WTC11 (cell line): ENCODE measurements at places on chromosomes 7 and 10.

GRCh38 chr7:14288701-14289100 lies 299.2 kb upstream of the ETV1 start:
- DNase-seq, result no peak

- DNase-seq, result peak; percentile 78
Observed at GRCh38 chr10:101062232-101063049, 652 bp downstream of the KAZALD1 start.

- no peak for DNase-seq
Observed at GRCh38 chr10:4213441-4213840, 428.4 kb upstream of the KLF6 start.

- no peak for DNase-seq
Observed at GRCh38 chr10:116103668-116104067, 169.3 kb downstream of the GFRA1 start.

GRCh38 chr7:141585592-141586510 lies 34.6 kb downstream of the AGK start:
- DNase-seq, result no peak

DNA sequence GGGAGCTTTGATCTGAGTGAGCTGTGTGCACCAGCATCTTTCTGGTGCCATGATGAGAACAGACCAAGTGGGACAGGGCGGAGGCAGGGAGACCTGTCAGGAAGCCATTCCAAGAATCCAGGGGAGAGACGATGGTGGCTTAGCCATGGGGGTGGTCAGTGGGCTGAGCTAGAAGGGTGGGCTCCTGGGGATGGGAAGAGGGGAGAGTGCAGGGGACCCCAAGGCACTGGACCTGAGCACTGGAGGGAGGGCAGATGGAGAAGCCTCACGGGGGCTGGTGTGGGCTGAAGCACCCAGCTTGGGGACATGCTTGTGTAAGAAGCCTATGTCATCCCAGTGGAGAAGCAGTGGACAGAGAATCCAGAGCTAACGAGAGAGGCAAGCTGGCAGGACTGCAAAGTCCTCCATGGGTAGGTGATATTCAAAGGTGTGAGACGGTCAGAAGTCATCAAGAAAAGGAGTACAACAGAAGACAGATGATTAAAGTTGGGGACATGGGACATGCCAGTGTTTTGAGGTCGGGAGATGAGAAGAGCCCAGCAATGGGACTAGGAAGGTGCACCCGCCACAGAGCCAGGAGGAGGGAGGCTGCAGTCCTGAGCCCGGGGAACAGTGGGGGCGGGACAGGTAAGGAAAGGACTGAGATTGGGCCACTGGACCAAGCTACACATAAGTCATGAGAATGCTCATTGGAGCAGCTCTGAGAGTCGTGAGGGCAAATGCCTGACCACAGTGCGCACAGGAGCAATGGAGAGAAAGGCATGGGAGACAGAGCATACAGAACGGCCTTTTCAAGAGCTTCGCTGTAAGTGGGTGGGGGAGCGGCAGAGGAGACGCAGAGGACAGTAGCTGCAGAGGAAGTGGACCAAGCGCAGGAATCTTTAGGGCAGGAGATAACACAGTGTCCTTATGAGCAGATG lies 72.0 kb downstream of the GRID1 start:
- no peak for DNase-seq

GRCh38 chr7:44880317-44881018 lies 4.9 kb downstream of the PURB start:
- no peak for DNase-seq

DNA sequence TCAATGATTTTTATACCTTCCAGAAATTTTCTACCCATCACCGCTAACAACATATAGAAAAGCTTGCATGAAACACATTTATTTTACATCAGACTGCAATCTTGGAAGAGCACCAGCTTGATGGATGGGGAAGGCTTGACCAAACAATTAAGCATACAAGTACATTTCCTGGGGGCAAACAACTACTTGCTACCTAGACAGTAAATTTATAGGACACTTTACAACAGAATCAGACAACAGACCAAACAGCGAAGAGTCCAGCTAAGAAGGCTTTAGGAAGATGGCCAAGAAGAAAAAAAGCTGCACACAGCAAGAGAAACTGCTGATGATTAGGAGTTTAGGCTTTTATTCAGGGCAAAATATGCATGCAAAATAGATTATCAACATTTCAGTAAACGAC lies 8.0 kb downstream of the AASS start:
- no peak for DNase-seq

GRCh38 chr7:78125884-78126283 lies 327.3 kb downstream of the PHTF2 start:
- no peak for DNase-seq

DNA sequence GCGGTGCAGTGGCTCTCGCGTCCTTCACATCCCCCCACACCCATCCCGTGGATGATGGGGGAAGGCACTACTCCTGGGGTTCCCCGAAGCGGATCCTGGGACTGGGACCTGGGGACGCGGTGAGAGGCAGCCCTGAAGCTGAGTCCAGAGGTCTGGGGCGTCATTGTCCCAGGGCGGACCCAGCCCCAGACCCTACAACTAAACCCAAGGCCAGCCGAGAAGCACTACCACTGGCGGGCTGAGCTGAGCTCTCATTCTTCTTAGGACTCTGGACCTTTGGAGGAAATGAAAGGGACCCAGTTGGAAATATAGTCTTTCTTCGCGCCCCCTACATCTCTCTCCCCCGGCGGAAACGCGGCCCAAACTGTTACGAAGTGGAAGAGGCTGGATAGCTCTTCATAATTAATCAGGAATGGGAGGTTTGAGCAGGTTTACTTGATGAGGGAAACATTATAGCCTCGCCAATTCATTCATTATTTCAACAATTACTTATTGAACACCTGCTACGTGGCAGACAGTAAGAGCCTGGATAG lies 389 bp upstream of the FBXL15 start:
- DNase-seq, result no peak

- no peak for DNase-seq
Observed at GRCh38 chr10:119878524-119878923, 5.9 kb upstream of the MCMBP start.

GRCh38 chr7:55254242-55254595 lies 110.9 kb upstream of the LANCL2 start:
- DNase-seq, result peak; percentile 56
